ENCODE measurements at places on chromosomes 3 and 15.
A peak's percentile ranks its signal among the peaks of the same experiment; 100 is the strongest.

DNA sequence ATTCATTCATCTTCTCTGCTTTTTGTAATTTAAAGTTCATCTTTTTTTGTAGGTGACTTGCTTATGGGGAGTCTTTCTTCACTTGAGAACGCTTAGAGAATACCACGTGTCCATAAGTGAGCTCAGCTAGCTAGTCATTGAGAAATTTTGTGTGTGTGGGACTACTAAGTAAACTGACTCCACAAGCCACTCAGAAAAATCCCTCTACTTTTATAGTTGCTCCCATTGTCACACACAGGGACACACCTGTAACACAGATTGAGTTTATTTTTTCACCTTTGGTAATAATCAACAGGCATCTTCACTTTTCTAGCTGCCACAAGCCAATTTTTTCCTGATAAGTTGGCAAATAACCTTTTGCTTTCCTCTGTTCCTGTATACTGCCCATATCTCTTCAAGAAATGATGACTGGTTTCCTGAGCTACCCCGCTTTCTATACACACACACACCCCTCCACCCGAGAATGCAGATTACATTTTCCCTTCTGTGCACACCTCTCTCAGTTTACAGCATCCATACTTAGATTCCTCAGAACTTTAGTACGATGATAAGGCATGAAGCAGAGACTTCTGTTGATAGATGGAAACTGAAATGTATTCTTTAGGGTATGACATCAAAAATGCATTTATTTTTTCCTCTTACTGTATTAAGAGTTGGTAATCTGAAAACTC lies 4.6 kb downstream of the TSC22D2 start:
- peak; percentile 7 for DNase-seq

DNA sequence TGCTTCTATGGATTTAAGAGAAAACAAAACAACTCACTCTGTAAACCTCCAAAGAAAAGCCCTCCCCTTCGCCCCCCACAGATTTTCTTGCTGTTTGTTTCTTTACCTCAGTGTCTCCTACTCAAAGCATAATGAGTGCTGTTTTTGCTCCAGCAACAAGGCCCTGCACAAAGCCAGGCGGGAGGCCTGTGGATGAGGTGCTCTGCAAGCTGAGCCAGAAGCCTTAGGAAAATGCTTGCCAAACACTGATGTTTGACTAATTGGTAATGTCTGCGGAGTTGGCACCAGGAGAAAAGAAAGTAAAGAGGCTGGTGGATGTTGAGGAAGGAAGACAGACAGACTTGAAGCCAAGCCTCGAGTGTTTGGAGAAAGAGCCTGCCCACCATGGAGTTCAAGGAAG lies 99.7 kb downstream of the RARB start:
- no peak for DNase-seq

DNA sequence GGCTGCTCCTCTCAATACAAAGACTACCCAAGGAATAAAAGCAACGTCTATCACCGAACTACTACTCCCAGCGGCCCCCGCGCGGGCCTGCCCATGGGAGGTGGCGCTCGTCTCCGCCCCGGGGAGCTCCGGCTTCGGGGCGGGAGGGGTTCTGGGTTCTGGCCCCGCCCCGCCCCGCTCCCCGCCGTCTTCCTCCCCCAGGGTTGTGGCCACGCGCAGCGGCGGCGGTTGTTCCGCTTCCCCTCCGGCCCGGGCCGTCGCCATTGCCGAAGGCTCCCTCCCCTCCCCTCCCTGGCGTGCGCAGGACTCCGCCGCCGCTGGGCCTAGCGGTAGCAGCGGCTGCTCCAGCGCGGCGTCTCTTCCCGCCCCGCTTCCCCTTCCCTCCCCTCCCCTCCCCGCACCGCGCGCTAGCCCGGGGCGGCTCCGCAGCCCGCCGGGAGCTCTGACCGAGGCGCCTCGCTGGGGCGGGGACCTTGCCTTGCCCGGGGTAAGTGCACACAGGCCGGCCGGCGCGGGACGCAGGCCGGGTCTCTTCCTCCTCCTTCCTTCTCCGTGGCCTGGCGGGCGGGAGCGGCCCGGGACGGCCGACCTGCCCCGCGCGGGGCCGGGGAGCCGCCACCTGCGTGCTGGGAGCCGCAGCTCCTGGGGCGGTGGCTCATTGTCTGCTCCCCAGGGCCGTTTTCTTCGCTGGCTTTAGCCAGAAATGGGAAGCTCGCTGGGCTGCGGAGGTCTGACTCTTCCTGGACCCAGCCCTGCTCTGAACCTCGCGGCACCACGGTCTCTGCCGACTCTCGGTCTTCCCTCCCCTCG lies at the start of gene PAK2:
Gene PAK2 (plus strand): TSS at position 187 of the 810 bp plus-strand sequence. CDS start 42,790 bp downstream, outside the sequence.
- peak; percentile 91 for DNase-seq

GRCh38 chr15:68275165-68275746 lies 2.3 kb upstream of the FEM1B start:
- no peak for DNase-seq

GRCh38 chr3:156808025-156808424 lies 18.1 kb upstream of the LEKR1 start:
- no peak for DNase-seq

DNA sequence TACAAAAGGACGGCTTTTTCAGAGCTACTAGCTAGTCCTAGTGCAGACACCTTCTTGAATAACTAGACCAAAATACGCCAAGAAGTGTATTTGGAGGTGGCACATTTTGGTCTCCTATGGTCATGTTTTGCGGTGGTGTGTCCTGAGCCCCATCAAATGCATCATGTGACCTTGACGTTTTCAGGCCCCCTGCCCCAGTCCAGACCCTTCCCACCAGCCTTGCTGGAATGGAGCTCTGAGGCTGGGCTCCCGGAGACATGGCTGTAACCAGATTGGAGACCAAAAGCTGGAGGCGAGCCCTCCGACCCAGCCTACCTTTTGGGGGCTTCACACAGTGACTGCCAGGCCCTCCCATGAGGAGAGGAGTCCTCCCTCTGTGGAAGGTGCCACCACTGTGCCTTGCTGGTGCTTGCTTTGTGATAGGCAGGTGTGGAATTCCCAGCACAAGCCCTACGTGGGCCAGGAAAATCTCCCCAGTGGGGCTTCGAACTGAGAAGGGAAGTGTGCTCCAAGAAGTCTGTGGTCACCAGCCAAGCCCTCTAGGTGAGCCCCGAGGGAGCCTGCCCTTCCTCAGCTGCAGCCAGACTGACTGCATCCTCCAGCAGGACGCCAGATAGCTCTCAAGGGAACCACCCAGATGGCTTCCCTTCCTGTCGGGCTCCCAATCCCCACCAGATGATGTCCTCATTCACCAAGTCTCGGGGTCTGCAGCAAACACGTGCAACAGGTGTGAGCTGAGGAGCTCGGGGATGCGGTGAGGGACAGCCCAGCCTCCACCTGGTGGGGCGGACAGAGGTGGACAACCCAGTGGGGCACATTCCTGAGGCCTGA lies 126.2 kb downstream of the ASB7 start:
- DNase-seq = no peak

- no peak for DNase-seq
These were observed 15.3 kb downstream of the FOXP1 start for GRCh38 chr3:71568207-71568606.

DNA sequence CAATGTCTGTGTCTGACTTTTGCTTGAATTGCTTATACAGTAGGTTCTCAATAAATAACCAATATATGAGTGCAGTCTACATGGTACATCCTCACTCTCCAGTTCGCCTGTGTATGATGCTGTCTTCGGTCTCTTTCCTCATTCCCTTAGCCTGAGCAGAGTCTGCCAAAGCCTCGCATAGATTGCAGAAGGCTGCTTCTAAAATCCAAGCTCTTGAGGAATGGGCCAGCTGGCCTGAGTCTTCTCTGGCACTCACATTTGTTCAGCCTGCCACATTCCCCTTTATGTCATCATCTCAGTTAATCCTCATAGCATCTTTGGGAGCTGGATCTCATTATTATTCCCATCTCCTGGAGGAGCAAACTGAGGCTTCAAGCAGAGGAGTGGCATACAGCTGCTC lies 27.2 kb upstream of the ADAMTS7 start:
- DNase-seq = no peak

- DNase-seq = no peak
These were observed 174.6 kb downstream of the CHST2 start for GRCh38 chr3:143294188-143294587.

DNA sequence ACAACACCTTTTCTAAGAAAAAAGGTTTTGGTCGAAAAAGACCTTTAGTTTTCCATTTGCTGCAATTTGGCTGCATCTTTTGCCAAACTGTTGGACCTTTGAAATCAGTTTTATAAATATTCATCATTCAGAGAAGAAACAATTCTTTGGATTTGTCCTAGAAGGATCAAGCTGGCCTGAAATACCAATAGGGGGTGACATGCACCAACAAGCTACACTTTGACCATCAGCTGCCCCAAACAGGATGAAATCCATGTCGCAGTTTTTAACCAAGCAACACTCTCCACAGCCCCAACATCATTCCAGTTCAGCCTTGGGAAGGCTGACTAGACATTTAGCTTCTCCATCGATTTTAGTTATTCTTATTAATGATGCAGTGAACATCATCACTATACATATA lies 9.8 kb downstream of the RPL15 start:
- DNase-seq = no peak

DNA sequence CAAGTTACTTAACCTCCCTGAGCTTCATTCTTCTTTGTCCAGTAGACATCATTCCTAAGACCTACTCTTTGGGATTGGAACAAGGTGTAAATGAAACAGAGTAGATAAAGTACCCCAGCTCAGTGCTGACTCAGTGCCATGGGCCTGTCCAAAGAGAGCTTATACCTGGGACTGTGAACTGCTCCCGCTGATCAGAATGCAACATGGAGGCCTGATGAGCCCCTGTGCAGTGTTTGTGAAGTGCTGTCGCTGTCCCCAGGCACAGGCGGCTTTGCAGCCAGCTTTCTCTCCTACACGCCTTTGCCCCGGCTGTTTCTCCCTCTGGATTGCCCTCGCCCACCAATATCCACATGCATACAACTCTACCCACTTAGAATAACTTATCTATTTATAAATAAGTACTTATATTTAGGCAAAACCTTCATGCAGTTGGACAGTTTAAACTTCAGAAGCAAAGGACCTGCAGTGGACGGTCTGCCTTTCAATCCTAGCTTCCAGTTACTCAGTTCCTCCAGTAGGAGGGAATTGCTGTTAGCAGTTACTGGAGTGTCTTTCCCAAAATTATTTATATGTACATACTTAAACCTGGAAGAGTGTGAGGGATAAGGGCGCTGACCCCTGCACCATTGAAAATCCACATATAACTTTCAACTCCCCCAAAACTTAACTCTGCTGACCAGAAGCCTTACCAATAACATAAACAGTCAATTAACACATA lies 80.0 kb downstream of the CORO2B start:
- DNase-seq = no peak

DNA sequence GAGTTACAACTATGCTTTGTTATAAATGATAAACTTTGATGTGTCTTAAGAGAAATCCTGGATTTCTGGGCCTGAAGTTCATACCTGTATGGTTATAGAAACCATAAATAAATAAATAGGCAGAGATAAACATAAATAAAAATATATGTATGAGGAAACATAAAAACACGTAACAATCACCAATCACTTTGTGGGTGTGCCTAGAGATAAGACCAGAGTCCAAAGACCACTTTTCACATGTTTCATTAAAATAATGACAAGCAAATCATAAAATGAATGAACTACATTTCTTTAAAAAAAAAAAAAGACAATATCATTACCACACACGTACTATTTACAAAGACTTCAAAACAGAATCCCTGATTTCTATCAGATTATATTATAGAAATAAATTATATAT lies 14.1 kb downstream of the PIK3R4 start:
- DNase-seq = no peak

DNA sequence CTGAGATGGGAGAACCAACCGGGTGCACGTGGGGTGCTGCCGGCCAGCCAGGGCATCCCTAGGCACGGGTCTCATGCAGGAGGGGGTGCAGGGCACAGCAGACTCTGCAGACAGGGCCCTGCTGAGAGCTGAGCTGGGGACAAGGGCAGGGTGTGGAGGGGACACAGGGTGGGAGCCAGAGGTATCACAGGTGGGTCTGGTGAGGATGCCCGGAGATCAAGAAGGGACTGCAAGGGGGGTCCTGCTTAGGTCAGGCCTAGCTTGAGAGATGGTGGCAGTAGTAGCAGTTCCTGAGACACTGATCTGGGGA lies 39.5 kb upstream of the PRR23E start:
- no peak for DNase-seq

GRCh38 chr3:66537735-66538134 lies 36.9 kb upstream of the LRIG1 start:
- no peak for DNase-seq

- DNase-seq = peak; percentile 39
These were observed 35.2 kb downstream of the HMCES start for GRCh38 chr3:129313665-129314385.

- no peak for DNase-seq
These were observed 14.8 kb downstream of the SKIL start for GRCh38 chr3:170372190-170372879.

Data from NCI-H146 (cell line).